Activated CD4-positive, alpha-beta T cell treated with anti-CD3 and anti-CD28 coated beads for 4 hours (primary cell): ENCODE measurements at places on chromosomes 12 and 14.

- DNase-seq: no peak
These were observed 954.9 kb downstream of the DIO2 start for GRCh38 chr14:79256380-79256779.

DNA sequence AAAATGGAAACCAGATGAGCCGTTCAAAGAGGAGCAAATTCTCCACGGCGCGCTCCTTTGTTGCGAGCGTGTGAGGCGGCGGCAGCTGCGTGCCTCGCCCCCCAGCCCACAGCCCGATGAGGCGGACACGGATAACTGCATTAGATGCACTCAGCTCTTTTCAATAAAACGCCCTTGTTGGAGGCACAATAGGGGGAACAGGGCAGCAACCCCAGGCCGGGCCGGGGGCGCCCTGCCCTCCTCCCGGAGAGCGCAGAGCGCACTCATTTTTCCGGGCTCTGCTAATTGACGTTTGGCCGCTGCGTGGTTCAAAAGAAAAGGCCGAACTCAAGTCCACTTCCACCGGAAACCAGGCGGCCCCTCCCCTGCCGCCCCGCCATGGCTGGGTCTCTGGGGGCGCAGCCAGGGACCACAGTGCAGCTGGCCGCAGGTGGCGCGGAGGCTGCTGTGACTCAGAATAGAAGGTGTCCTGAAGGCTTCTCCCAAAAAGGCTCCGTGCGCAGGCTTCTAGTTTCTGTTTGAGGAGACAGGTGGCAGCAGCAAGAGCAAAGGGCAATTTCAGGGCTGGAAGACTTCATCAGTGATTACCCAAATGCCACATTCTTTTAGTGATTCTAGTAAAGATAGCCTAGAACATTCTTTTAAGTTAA, 29.0 kb upstream of the SMOC1 start:
- no peak for DNase-seq

DNA sequence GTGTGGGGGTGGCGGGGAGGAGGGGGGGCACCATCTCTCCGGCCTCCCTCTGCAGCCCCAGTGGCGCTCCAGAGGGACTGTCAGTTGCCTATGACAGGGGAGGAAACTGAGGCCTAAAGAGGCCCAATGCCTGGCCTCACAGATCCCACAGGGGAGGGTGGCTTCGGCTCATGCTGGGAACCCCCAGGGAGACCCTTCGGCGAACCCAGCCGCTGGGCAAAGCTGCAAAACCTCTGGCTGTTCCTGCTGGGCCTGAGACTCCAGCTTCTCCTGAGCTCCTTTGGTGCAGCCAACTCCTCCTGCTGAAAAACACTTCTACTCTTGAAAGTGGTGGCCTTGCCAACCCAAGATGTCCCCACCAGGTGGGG, 170.1 kb upstream of the RTL1 start:
- DNase-seq: no peak

DNA sequence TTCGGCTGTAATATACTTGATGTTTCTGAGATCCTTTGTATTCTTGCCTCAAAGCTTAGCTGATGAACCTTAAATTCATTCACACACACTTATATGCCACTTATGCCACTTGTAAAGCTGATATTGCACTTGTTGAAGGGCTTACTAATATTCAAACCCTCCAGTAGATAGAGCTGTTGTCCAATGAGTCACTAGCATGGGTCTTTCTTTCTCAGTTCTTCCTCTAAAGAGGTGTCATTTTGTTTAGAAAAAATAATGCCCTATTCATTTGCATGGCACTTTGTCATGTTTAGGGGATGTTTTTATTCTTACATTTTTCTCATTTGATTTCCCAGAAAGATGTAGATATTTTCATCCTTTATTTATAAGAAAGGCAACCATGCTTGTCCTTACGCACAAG, 56.4 kb downstream of the MON2 start:
- DNase-seq: no peak

- no peak for DNase-seq
These were observed 187.0 kb downstream of the GRIP1 start for GRCh38 chr12:66491853-66492252.

DNA sequence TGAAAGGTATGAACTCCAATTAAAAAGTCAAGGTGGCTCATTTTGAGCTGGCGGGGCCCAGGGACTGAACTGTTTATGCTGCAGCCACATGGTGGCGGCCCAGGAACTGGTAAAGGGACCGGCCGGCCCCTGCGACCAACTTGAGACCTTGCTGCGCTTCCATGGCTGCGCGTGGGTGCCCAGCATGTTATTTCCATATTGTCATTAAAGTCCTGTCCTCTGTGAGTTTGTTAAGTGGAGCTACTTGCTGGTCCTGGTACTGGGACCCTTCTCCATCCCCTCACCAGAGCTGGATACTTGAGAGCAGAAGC, 62.3 kb downstream of the BEGAIN start:
- no peak for DNase-seq

DNA sequence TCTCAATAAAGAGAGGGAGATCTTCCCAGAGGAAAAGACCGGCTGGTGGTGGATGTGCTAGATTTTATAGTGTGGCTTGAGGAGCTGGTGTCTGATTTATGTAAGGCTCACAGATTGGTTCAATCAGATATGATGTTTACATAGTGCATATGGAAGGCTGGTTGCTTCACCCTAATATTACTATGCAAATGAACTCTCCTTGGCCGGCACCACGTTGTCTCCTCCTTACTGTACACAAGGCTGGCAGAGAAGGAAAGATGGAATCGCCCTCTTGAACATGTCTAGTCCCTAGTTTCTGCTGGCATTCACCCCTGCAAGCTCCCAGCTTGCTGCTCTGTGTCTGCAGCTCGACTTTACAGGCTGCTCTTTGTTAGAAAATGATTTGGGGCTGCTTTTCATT, 8.9 kb downstream of the FAM186A start:
- DNase-seq: no peak

- DNase-seq: no peak
These were observed 1.4 kb downstream of the TNS2 start for GRCh38 chr12:53051058-53051880.

GRCh38 chr14:69288956-69289705, 29.2 kb downstream of the GALNT16 start:
- no peak for DNase-seq

- no peak for DNase-seq
These were observed 26.8 kb downstream of the RGS6 start for GRCh38 chr14:71959055-71959454.

- DNase-seq: no peak
These were observed 49.8 kb downstream of the NTS start for GRCh38 chr12:85923767-85924331.

DNA sequence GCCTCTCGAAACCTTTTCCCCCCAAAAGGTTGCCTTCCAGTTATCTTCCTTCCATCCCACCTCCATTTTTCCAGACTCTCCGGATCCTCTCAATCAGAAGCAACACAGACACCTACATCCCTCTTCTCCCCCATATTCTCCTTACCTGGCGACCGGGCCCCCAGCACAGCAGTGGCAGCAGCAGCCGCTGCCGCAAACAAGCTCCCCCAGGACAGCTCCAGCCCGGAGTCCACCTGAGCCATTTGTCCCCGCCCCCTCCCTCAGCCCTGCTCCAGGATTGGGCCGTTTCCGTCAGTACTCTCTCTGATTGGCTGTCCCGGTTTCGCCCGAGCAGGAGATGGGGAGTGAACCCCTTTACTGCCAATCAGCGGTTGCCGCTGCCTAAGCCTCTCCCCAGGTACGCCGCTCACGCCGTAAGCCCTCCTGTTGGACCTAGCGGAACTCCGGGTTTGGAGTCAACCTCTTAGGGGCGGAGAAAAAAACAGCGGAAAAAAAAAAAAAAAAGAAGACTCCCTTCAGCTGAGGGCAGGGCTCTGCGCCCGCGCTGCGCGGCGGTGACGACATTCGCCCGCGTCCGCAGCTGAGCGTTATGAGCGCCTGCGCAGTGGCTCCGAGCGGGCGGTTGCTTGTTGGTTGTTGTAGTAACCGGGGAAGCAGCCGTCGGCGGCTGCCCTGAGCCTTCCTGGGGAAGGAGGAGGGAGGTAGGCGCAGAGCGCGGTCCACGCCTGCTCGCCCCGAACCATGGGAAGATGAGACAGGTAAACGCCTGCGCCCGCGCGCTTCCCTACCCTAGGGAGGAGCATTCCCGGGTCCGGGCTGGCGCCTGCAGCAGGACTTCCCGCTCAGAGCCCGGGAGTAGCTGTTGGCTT, at the start of the genes ERG28 and TTLL5:
TSS of gene ERG28 (minus strand) at position 247 of the 869 bp plus-strand sequence. CDS start 3,374 bp downstream, outside the sequence.
TSS of gene TTLL5 (plus strand) at position 617 of the 869 bp plus-strand sequence. CDS start 1,904 bp downstream, outside the sequence.
- peak; percentile 96 for DNase-seq

GRCh38 chr12:51326698-51327439, 2.9 kb upstream of the BIN2 start:
- DNase-seq: no peak

DNA sequence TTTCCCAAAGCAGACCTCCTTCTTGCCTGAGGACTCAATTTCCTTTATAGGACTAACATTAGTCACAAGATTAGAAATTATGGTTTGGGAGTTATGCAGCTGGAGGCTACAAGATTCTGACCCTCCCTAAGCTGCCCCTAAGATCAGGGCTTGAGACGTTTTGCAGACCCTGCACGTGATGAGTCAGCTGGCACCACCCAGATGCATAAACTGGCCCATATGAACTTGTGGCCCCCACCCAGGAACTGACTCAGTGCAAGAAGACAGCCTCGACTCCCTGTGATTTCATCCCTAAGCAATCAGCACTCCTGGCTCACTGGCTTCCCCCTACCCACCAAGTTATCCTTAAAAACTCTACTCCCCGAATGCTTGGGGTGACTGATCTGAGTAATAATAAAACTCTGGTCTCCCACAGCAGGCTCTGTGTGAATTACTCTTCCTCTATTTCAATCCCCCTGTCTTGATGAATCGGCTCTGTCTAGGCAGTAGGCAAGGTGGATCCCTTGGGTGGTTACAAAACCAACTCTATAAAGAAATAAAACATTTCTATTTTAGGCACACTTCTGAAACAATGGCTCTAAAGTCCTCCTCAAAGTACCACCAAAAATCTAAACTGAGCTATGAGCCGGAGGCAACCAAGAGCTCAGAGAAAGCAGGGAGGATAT, 233.4 kb downstream of the TMEM132D start:
- no peak for DNase-seq

- no peak for DNase-seq
These were observed 89.8 kb downstream of the FAR2 start for GRCh38 chr12:29238822-29239291.

DNA sequence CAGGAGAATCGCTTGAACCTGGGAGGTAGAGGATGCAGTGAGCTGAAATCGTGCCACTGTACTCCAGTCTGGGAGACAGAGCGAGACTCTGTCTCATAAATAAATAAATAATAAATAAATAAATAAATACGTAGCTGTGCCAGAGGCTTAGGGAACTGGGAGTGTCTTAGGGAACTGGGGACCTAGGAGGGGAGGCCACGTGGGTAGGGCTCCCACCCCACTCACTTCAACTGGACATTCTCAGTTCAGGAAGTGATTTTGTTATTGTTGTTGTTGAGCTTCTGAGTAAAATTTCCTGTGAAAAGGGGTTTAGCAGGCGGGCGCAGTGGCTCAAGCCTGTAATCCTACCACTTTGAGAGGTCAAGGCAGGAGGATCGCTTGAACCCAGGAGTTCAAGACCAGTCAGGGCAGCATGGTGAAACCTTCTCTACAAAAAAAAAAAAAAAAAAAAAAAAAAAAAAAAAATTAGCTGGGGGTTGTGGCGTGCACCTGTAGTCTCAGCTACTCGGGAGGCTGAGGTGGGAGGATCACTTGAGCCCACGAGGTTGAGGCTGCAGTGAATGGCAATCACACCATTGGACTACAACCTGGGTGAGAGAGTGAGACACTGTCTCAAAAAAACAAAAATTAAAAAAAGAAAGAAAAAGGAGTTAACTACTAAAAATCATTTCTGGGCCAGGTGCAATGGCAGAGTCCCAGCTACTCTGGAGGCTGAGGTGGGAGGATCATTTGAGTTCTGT, 19.0 kb upstream of the ANKRD9 start:
- no peak for DNase-seq
